ENCODE measurements at places on chromosomes 7 and 10.

DNA sequence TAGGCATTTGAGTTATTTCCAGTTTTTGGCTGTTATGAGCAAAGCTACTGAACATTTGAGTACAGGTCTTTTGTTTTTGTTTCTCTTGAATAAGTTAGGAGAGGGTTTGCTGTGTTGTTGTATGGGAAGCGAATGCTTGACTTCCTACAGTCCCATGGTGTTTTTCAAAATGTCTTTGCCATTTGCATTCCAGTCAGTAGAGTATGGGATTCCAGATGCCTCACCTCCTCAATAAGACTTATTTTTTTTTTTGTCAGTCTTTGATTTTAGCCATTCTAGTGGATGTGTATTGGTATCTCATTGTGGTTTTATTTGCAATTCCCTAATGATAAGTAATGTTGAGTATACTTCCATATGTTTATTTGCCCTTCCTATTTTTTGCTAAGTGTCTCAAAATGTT lies 19.4 kb downstream of the CDK13 start:
- no peak for DNase-seq

GRCh38 chr10:124053971-124054370 lies 39.4 kb downstream of the CHST15 start:
- no peak for DNase-seq

- no peak for DNase-seq
Measured at GRCh38 chr7:13945670-13946069, 43.8 kb downstream of the ETV1 start.

GRCh38 chr10:75008952-75009351 lies 102.5 kb upstream of the SAMD8 start:
- DNase-seq, result no peak
